ENCODE measurements at places on chromosomes 6 and 20.

- no peak overlapping the region for H3K4me3 ChIP-seq
- peaks cover 2% of the 10 kb centered on the region for H3K4me1 ChIP-seq
- peaks cover 24% of the 10 kb centered on the region for H3K27me3 ChIP-seq
These were observed 716 bp upstream of the HLA-DQB2 start for GRCh38 chr6:32764048-32764447.

GRCh38 chr6:87094576-87094975 is 330 bp downstream of the CGA start:
- peaks cover 24% of the 10 kb centered on the region for H3K27me3 ChIP-seq
- H3K4me3 ChIP-seq = no peak overlapping the region

DNA sequence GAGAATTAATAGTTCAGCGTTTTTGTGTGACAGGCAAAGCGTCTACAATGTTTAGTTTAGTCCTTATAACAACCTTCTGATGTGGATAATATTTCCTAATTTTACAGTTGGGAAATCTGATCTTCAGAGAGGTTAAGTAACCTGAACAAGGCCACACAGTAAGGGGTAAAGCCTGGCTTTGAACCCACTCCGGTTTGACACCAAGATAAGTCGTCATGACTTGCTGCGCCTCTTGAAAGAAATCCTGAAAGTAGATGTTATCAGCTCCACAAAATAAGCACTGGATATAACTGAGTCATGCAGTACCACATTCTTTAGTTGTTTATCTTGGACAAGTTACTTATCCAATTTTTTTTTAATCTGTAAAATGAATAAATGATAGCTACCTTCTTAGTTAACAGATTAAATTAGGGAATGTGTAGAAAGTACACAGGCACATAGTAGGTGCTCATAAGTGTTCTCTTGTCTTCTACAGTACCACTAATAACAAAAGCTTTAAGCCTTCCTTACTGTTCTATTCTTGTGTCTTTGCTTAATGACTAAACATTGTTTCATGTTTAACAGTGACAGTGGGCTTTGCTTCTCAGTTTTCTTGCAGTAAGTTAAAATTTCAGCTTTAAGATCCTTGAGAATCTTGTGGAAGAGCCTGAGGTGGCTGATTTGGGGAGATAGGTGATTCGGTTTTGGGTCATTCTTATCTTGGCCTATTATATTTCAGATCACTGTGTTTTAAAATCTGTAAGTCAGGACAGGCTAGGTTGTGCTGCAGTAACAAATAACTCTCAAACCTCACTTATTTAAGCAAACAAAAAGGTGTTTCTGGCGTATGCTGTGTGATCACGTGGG is 2.1 kb downstream of the HIVEP1 start:
- no peak for DNase-seq
- no peak overlapping the region for H3K4me3 ChIP-seq
- peaks cover 54% of the 10 kb centered on the region for H3K4me1 ChIP-seq
- H3K27ac ChIP-seq = peak overlapping the region; percentile 31

- H3K36me3 ChIP-seq = no peaks in the 10 kb centered on the region
- H3K4me3 ChIP-seq = peak overlapping the region; percentile 62
- peaks cover 78% of the 10 kb centered on the region for H3K27me3 ChIP-seq
- peaks cover 2% of the 10 kb centered on the region for H3K4me1 ChIP-seq
These were observed 132.2 kb downstream of the OGFRL1 start for GRCh38 chr6:71420693-71421328.

GRCh38 chr20:34448517-34448916 is 67.7 kb upstream of the DYNLRB1 start:
- H3K4me1 ChIP-seq = peaks cover 7% of the 10 kb centered on the region
- no peak overlapping the region for H3K27ac ChIP-seq
- peaks cover 15% of the 10 kb centered on the region for H3K36me3 ChIP-seq
- no peak overlapping the region for H3K4me3 ChIP-seq
- no peak for DNase-seq

GRCh38 chr20:53320701-53321100 is 272.9 kb downstream of the ZNF217 start:
- peaks cover 13% of the 10 kb centered on the region for H3K4me1 ChIP-seq
- no peak overlapping the region for H3K27ac ChIP-seq
- H3K4me3 ChIP-seq = no peak overlapping the region
- no peak for DNase-seq

- DNase-seq = no peak
- no peaks in the 10 kb centered on the region for H3K36me3 ChIP-seq
- peaks cover 47% of the 10 kb centered on the region for H3K4me1 ChIP-seq
- H3K4me3 ChIP-seq = no peak overlapping the region
- H3K27me3 ChIP-seq = no peaks in the 10 kb centered on the region
These were observed 14.9 kb downstream of the FGD2 start for GRCh38 chr6:37020381-37020780.

DNA sequence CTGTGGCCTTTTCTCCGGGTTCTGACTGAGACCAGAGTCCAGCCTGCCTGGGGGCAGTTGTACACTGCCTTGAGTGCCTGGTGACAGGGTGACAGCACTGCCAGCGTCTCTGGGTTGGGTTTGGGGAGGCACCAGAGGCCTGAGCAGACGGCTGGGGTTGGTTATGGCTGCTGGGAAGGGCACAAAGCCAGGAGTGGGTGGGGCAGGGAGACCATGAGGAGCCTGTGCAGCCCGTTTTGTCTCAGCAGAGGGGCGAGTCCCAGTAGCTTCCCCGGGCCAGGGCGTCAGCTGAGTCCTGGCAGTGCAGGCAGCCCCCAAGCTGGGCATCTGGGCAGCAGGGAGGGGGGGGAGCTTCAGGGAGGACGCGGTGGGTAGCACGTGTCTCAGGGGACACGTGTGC is 15.3 kb upstream of the SULF2 start:
- no peaks in the 10 kb centered on the region for H3K27me3 ChIP-seq
- no peak overlapping the region for H3K27ac ChIP-seq
- no peak for DNase-seq
- H3K4me1 ChIP-seq = no peaks in the 10 kb centered on the region
- H3K36me3 ChIP-seq = no peaks in the 10 kb centered on the region

GRCh38 chr6:2853769-2854395 is 12.2 kb upstream of the SERPINB1 start:
- H3K4me1 ChIP-seq = peaks cover 64% of the 10 kb centered on the region
- no peaks in the 10 kb centered on the region for H3K27me3 ChIP-seq
- peak overlapping the region; percentile 72 for H3K4me3 ChIP-seq

GRCh38 chr6:39938773-39939654 is 4.8 kb upstream of the MOCS1 start:
- H3K4me3 ChIP-seq = no peak overlapping the region
- H3K27me3 ChIP-seq = no peaks in the 10 kb centered on the region
- peaks cover 4% of the 10 kb centered on the region for H3K4me1 ChIP-seq
- H3K27ac ChIP-seq = no peak overlapping the region
- no peaks in the 10 kb centered on the region for H3K36me3 ChIP-seq

DNA sequence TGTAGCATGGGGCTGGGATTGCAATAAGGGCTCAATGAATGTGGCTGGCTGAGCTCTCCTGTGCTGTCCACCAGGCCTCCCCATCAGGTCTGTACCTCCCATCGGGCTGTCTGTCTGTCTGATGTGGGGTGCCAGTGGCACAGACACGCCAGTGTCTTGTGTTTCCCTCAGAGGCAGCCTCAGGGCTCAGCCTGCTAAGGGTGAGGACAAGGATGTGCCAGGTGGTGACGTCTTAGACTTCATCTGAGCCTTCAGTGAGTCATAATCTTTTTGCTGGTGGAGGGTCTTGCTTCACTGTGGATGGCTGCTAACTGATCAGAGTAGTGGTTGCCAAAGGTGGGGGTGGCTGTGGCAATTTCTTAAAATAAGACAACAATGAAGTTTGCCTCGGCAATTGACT is 194.7 kb downstream of the NRN1 start:
- H3K27me3 ChIP-seq = no peaks in the 10 kb centered on the region
- peaks cover 5% of the 10 kb centered on the region for H3K36me3 ChIP-seq
- H3K4me3 ChIP-seq = no peak overlapping the region
- DNase-seq = no peak
- no peak overlapping the region for H3K27ac ChIP-seq

DNA sequence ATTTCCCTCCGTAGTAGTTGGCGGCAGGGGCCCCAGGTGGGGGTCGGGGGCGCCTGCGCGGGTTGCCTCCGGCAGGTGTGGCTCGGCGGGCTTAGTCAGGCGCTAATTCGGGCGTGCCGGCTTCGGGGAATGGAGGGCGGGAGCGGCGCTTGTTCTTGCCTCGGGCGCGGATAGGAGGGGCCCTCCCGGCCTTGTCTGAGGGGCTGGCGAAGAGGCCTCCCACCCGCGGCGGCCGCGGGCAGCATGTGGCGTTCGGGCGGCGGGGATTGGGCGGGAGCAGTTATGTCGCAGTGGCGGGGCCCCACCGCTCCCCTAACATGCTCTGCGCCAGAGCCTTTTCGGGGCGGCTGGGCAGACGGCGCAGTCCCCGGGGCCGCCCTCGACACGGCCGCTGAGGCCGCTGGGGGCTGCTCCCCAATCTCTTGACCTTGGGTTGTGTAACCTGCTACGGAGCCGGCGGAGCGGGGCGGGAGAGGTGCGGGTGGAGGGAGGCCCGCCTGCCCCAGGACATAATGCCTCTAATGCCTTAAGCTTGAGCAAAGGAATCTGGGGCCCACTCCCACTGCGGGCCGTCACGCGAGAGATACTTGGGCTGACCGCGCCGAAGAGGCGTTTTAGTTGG is 1.1 kb downstream of the AMD1 start:
- H3K27me3 ChIP-seq = peaks cover 6% of the 10 kb centered on the region
- peak overlapping the region; percentile 98 for H3K27ac ChIP-seq
- peaks cover 36% of the 10 kb centered on the region for H3K4me1 ChIP-seq

DNA sequence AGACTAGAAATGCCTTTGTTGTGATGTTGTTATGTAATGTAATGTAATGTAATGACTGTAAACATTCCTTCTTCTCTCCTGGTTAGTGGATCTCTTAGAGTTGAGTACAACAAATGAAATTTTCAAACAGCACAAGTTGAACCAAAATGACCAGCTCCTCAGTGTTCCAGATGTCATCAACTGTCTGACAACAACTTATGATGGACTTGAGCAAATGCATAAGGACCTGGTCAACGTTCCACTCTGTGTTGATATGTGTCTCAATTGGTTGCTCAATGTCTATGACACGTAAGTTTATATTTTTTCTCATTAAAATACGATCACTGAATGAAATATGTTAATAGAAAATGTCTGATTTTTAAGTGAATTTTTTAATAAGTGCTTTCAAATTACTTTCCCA is 496.7 kb downstream of the UTRN start:
- peaks cover 2% of the 10 kb centered on the region for H3K36me3 ChIP-seq
- H3K27me3 ChIP-seq = no peaks in the 10 kb centered on the region
- DNase-seq = no peak
- no peaks in the 10 kb centered on the region for H3K4me1 ChIP-seq

GRCh38 chr6:105320271-105320670 is 82.6 kb downstream of the PREP start:
- H3K4me3 ChIP-seq = no peak overlapping the region
- H3K27ac ChIP-seq = no peak overlapping the region
- no peaks in the 10 kb centered on the region for H3K27me3 ChIP-seq
- peaks cover 27% of the 10 kb centered on the region for H3K36me3 ChIP-seq
- DNase-seq = no peak
- no peaks in the 10 kb centered on the region for H3K4me1 ChIP-seq

DNA sequence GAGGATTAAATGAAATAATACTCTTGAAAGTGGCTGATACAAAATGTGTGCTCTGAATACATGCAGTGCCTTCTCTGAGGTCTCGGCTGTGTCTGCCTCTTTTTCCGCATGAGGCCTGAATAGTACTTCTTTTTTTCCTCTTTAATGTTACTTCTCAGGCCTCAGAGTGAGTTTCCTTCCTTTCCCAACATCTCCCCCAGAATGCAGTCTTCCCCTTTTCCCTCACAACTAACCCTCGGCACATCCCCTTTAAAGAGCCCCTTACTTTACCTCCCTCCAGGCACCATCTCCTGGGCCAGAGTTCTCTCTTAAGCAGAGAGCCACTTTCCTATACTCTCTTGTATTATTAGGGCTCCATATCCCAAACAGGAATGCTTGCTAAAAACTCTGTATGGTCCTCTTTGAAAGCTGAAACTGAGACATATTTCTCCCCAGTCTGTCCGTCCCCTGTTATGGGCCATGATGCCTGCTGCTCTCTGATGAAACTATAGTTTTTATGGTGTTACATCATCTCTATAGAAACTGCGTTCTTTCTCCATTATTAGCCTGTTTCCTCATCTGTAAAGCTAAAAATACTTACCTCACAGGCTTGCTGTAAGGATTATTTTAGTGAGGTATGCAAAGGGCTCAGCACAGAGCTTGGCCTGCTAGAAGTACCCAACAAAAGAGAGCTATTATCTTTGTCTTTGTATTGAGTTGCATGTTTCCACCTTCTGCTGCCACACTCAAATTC is 2.3 kb downstream of the PLAGL2 start:
- H3K27me3 ChIP-seq = no peaks in the 10 kb centered on the region
- no peak for DNase-seq
- peak overlapping the region; percentile 98 for H3K27ac ChIP-seq
- peak overlapping the region; percentile 100 for H3K4me3 ChIP-seq
- peaks cover 83% of the 10 kb centered on the region for H3K36me3 ChIP-seq

DNA sequence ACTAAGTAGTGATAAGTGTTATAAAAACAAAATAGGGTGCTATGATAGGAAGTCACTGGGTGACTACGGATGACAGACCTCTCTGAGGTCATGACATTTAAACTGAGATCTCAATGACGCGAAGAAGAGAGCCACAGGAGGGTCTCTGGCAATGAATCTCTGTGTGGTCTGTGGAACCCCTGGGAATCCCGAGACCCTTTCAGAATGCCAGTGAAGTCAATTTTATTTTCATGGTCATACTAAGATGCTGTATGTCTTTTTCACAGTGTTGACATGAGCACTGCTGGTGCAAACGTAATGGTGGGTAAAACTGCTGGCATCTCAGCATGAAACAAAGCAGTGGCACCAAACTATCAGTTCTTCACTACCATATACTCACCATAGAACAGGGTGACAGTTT is 155.0 kb downstream of the GJA10 start:
- H3K27me3 ChIP-seq = no peaks in the 10 kb centered on the region
- peak overlapping the region; percentile 18 for H3K4me3 ChIP-seq
- peak overlapping the region; percentile 87 for H3K27ac ChIP-seq
- peaks cover 44% of the 10 kb centered on the region for H3K4me1 ChIP-seq
- no peak for DNase-seq
- peaks cover 76% of the 10 kb centered on the region for H3K36me3 ChIP-seq

- no peak for DNase-seq
- peaks cover 75% of the 10 kb centered on the region for H3K4me1 ChIP-seq
- H3K27ac ChIP-seq = no peak overlapping the region
- no peak overlapping the region for H3K4me3 ChIP-seq
- H3K36me3 ChIP-seq = peaks cover 11% of the 10 kb centered on the region
- H3K27me3 ChIP-seq = no peaks in the 10 kb centered on the region
These were observed 106.1 kb downstream of the TNFAIP3 start for GRCh38 chr6:137973201-137973600.

GRCh38 chr6:44201638-44202303 is 15.0 kb upstream of the MYMX start:
- no peaks in the 10 kb centered on the region for H3K4me1 ChIP-seq
- no peaks in the 10 kb centered on the region for H3K36me3 ChIP-seq
- DNase-seq = no peak

GRCh38 chr6:8539453-8539852 is 104.1 kb upstream of the SLC35B3 start:
- no peaks in the 10 kb centered on the region for H3K4me1 ChIP-seq
- DNase-seq = no peak
- no peak overlapping the region for H3K27ac ChIP-seq
- no peaks in the 10 kb centered on the region for H3K27me3 ChIP-seq
- H3K36me3 ChIP-seq = no peaks in the 10 kb centered on the region
